SJCRH30 (cell line): ENCODE measurements at places on chromosomes 12 and 14. TPM values are rescaled to one million over a fixed set of nuclear protein-coding genes. Genes with fewer than 3 reads are reported as not detected.

The TCL1B gene
- not detected in 2 replicates for total RNA-seq

The GLTP gene
- 37.4 and 39.9 TPM in 2 replicates for total RNA-seq

The POLE2 gene
- 52.0 and 53.4 TPM in 2 replicates for total RNA-seq

The CLEC1A gene
- not detected in 2 replicates for total RNA-seq

The MFAP5 gene
- total RNA-seq = 0.23 TPM in 1 of 2 replicates, not detected in the other

The OR2AP1 gene
- not detected in 2 replicates for total RNA-seq

The MGAT4C gene
- 0.03 and 0.14 TPM in 2 replicates for total RNA-seq

The PRH2 gene
- not detected in 2 replicates for total RNA-seq

The NAV3 gene
- total RNA-seq = 0.93 and 1.1 TPM in 2 replicates

The TMEM233 gene
- 5.6 and 6.5 TPM in 2 replicates for total RNA-seq
